ENCODE measurements at places on chromosomes 11 and 22. TPM values are rescaled to one million over a fixed set of nuclear protein-coding genes. Genes with fewer than 3 reads are reported as not detected.

DNA sequence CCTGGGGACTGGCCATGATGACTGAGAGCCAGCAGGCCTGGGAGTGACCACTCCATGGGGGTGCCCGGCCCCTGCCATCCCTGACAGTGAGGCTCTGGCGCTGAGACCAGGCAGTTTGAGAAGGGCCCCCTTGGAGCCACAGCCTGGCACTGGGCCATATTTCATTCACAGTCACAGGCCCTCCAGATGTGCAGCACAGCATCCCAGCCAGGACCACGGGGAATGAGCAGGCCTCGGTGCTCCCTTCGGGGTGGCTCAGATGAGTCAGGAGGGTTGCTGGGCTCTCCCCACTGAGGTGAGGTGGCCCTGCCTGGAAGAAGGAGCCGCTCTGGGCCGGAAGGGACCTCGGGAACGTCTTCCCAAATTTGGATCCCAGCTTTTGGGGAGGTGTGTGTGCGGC is 53.0 kb downstream of the GRAMD4 start:
- DNase-seq = no peak

Gene UBE2L6
- 40.3 TPM for total RNA-seq

Gene FAT3
- total RNA-seq = under 0.01 TPM

Gene SGSM1
- total RNA-seq = not detected

All from G401 (cell line).